ENCODE measurements at places on chromosomes 11 and 22.

DNA sequence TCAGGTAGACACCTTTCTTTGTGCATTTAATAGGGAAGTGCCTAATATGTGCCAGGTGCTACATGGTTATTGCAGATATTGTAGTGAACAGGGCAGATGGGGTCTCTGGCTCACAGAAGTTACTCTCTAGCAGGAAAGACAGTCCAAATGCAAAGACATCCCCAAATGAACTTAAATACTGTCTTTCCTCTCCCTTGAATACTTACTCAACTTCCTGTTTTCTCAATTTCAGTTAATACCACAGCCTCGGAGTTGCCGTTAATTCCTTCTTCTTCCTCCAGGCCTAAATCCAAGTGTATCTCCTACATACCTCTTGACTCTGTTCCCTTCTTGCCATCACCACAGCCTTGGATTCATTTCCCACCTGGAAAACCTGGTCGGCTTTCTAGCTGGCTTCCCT is 134.3 kb upstream of the SESN3 start:
- DNase-seq, result no peak

DNA sequence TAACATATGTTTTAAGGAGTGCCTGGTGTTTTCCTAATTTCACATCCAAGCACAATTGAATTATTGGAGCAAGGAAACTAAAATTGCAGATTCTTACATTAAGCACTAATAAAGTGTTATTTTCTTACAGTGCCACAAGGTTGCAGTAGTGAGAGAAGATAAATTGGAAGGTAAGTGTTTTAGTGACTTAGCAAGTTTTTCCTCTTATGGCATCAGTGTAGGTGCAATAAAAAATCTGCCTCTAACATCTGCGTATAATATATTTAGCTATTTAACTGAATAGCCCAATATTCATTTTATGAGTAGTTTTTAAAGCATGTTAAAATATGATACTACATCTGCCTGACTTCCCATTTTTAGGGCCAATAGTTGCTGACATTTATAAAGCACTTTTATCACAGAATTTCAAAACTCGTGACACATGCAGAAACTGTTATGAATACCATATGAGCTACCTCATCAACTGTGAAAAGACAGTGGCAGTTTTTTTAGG is 19.0 kb downstream of the POLD3 start:
- DNase-seq, result no peak

GRCh38 chr11:95147364-95147905 is 57.8 kb downstream of the ENDOD1 start:
- DNase-seq, result no peak

DNA sequence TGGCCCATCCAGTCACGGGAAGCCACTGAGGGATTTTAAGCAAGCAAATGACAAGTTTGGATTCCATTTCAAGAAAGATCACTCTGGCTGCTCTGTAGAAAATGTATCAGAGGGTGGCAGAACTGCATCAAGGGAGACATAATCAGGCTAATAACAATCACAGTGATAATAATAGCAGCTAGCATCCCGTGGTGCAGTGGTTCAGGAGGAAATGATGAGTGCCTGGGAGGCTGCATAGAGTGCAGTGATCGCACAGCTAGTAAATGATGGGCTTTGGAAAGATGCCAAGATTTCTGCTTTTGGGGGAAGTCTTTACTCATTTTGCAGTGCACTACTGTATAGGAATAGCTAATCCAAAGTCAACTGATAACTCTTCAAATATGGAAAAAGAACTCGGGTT is 35.8 kb downstream of the TNRC6B start:
- DNase-seq, result no peak

GRCh38 chr22:30405731-30406130 is 8.9 kb downstream of the SEC14L2 start:
- DNase-seq, result no peak

DNA sequence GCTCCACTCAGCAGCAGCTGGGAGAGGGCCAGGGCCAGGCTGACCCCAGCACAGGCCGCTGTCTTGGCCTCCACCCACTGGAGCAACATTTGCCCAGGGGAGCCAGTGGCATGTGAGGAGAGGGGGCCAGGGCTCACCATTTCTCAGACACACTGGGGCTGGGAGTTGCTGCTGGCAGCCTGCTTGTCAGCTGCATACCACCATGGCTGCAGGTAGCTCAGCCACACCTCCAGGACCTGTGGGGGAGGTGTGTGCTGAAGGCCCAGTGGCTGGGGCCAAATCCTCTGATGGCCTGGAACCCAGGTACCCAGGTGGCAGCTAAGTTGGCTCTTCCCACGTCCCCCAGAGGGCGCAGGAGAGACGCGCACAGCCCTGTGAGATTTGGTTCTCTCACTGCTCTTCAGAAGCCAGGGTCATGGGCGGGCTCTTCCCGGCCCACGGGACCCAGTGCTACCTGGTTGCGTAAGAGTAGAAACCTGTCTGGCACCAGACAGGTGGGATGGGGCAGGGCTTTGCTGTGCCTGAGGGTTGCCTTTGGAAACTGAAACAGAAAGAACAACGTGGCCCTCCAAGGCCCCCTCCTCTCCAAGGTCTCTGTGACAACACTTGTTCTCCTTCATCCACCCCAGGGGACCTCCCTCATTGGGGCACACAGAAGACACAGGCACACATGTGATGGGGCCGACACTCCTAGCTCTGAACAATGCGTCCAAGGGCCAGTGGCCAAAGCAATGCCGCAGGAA is 98.8 kb downstream of the MED15 start:
- DNase-seq, result peak; percentile 56

- DNase-seq, result no peak
These were observed 581.1 kb upstream of the ARHGAP42 start for GRCh38 chr11:100105982-100106358.

DNA sequence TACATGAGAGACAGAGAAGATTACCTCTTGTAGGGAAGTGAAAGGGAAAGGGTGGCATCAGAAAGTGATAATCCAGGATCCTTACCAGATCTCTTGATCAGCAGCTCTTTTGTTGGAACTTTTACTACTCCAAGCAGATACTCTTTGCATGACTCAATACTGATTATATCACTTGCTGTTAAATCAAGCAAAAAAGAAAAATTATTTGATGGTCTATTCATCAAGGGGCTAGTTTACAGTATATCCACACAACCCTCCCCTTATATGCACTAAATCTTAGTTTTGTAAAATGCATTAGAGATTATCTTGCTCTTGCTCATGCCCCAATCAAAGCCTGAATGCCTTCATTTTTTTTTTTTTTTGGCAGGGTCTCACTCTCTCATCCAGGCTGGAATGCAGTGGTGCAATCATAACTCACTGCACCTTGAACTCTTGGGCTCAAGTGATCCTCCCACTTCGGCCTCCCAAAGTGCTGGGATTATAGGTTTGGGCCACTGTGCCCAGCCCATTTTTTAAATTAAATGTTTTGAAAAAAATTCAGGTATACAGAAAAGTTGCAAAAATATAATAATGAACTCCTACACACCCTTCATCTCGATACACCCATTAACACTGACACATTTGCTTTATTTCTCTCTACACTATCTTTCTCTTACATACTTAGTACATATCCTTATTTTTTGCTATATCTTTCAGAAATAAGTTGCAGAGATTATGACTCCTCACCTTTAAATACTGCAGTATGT is 76.1 kb upstream of the UCP3 start:
- no peak for DNase-seq

GRCh38 chr11:104380358-104380757 is 216.4 kb upstream of the PDGFD start:
- no peak for DNase-seq

GRCh38 chr22:49825944-49826602 is 1.6 kb downstream of the BRD1 start:
- DNase-seq, result no peak

DNA sequence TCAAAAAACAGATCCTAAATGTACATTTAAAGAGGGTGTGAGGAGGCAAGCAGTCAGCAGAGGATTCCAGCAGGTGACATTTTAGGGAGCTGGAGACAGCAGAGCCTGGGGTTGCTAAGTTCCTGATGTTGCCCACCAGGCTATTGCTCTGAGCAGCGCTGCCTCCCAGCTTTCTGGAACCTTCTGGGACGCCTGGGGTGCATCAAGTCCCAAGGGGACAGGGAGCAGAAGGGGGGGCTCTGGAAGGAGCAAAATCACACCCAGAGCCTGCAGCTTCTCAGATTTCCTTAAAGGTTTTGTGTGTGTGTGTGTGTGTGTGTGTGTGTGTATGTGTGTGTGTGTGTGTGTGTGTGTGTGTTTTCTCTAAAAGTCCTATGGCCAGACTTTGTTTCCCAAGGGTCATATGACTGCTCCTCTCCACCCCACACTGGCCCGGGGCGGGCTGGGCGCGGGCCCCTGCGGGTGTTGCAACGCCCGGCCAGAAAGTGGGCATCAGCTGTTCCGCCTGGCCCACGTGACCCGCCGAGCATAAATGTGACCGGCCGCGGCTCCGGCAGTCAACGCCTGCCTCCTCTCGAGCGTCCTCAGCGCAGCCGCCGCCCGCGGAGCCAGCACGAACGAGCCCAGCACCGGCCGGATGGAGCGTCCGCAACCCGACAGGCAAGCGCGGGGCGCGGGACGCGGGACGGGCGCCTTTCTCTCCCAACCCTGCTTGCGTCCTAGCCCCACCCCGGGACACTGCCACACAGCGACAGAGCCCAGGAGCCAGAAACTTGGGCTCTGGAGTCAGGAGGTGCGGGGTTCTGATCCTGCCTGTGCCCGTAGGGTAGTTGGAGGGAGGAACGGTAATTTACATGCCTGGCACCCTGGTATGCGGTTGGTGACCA is at the start of gene HMOX1:
Gene HMOX1, plus strand, starts transcription at position 560 of the 887 bp plus-strand sequence. Its CDS starts 78 bp downstream, at position 638.
- DNase-seq, result no peak

- no peak for DNase-seq
These were observed 64.2 kb downstream of the FZD4 start for GRCh38 chr11:86891036-86891435.

All from NCI-H1436 treated with DMSO at 0.1 percent for 48 hours (cell line).